ENCODE measurements at places on chromosomes 6 and 20. TPM values are rescaled to one million over a fixed set of nuclear protein-coding genes. Genes with fewer than 3 reads are reported as not detected.

- no peak overlapping the region for H3K27ac ChIP-seq
- H3K36me3 ChIP-seq, result no peaks in the 10 kb centered on the region
Observed at GRCh38 chr20:23311947-23312506, 38.6 kb upstream of the NXT1 start.

- H3K4me1 ChIP-seq, result no peaks in the 10 kb centered on the region
- H3K36me3 ChIP-seq, result no peaks in the 10 kb centered on the region
- H3K27me3 ChIP-seq, result peaks cover 5% of the 10 kb centered on the region
- H3K4me3 ChIP-seq, result no peak overlapping the region
- H3K27ac ChIP-seq, result no peak overlapping the region
Observed at GRCh38 chr20:63070771-63071540, 64.2 kb upstream of the BHLHE23 start.

DNA sequence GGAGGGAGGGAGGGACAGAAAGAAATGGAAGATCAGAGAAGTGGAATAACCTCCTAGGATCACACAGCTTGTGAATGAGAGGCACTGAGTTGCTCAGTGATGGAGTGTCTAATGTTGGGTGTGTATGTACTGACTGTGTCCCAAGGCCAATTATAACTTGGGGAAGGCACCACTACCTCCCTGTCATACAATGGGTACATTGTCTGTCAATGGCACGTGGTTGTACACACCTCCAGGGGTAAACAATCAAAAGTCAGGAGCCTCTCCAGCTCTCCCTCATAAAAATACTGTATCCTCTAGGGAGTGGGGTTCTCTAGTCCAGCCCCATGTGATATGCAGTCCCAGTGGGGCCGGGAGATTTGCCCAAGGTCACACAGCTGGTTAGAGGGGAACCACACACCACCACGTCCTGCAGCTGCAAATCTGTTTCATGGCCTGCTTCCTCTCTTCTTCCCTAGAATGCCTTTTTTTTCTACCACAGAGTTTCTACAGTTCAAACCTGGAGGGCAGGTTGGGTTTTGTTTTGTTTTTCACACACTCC is 112.5 kb downstream of the SNX5 start:
- no peak overlapping the region for H3K4me3 ChIP-seq
- no peaks in the 10 kb centered on the region for H3K27me3 ChIP-seq
- peaks cover 12% of the 10 kb centered on the region for H3K4me1 ChIP-seq

DNA sequence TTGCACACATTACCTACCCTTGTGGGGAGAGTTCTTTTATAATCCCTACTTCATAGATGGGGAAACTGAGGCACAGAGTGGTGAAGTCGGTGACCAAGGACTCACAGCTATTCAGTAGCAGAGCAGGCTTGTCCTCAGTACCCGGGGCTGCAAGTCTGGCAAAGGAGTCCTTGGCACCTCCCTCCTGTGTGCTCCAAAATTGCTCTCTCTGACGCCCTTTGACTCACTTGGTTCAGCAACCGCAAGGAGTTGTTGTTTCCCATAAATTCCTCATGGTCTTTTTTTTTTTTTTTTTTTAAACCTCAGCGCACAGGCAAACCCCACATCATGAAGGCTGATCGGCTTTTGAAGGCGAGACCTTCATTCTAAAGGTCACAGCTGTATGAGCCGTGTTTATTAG is 143.2 kb downstream of the CEBPB start:
- no peaks in the 10 kb centered on the region for H3K27me3 ChIP-seq
- H3K4me3 ChIP-seq, result no peak overlapping the region
- H3K27ac ChIP-seq, result no peak overlapping the region
- DNase-seq, result no peak
- no peaks in the 10 kb centered on the region for H3K36me3 ChIP-seq
- no peaks in the 10 kb centered on the region for H3K4me1 ChIP-seq

DNA sequence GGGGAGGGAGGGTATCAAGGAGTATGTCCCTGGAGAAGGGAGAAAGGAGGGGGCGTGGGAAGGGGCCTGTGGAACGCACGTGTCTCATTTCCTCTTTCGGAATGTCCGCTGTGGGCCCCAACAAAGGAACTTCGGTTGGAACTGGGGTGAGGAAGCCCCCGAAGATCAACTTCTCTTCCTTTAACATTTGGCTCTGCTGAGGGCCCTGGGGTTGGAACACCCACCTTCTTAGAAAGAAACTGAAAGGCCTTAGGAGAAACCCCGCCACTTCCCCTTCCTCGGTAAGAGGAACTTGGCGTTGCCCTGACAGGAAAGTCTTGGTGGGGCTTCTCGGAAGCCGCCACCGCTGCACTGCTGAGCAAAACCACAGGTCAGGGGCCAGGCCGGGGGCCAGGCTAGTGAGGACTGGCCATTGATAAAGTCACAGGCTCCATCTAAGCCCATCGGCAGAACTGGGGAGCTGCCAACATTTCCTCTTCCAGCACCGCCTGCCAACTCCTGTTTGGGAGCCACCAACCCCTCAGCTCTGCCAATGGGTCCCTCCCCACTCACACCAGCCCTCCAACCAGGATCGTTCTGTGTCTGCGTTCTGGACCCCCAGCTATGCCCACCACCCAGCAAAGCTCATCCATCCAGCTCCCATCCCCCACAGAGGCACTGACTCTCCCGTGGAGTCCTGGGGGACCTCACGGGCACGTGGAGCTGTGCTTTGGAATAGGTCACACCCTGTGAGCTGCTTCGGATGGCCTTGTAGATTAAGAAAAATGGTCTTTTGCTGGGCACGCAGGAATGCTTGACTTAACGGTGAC is 44.8 kb downstream of the FGD2 start:
- no peak overlapping the region for H3K4me3 ChIP-seq
- peaks cover 3% of the 10 kb centered on the region for H3K4me1 ChIP-seq
- H3K27me3 ChIP-seq, result no peaks in the 10 kb centered on the region
- H3K27ac ChIP-seq, result no peak overlapping the region
- H3K36me3 ChIP-seq, result no peaks in the 10 kb centered on the region
- no peak for DNase-seq

- no peak overlapping the region for H3K4me3 ChIP-seq
- DNase-seq, result no peak
- no peak overlapping the region for H3K27ac ChIP-seq
- peaks cover 68% of the 10 kb centered on the region for H3K36me3 ChIP-seq
- no peaks in the 10 kb centered on the region for H3K4me1 ChIP-seq
Observed at GRCh38 chr6:82227770-82228169, 19.8 kb downstream of the IBTK start.

LY86 gene
- total RNA-seq, result not detected

MOG gene
- 0.55 TPM for total RNA-seq

RREB1 gene
- 35.8 TPM for total RNA-seq

PXDC1 gene
- total RNA-seq, result 3.1 TPM
